ENCODE measurements at places on chromosomes 1 and 21. TPM values are rescaled to one million over a fixed set of nuclear protein-coding genes. Genes with fewer than 3 reads are reported as not detected.

The C8A gene
- 0.21 TPM for total RNA-seq

The TSPEAR gene
- total RNA-seq, result not detected

The LCE1A gene
- total RNA-seq, result not detected

DNA sequence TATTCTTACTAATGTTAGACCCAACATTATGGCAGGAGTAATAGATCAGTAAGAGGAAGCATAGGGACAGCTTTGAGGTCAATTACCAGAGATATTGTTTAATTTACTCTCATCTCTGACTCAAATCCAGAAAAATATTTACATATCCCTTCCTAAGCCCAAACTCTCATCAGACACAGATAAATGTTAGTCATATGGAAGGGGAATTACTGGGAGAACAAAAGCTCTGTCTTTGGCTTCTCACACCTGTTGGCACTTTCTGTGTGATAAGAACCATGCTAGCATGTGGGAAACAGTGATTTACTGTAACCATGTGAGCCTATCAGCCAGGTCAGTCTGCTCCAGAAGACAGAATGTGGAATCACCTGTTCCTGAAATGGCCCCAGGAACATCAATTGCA lies 72.4 kb downstream of the DUSP10 start:
- H3K27ac ChIP-seq, result no peak overlapping the region
- H3K36me3 ChIP-seq, result no peaks in the 10 kb centered on the region
- no peak for DNase-seq

- peaks cover 13% of the 10 kb centered on the region for H3K36me3 ChIP-seq
- H3K27ac ChIP-seq, result peak overlapping the region; percentile 84
- H3K27me3 ChIP-seq, result no peaks in the 10 kb centered on the region
- peak; percentile 80 for DNase-seq
Observed at GRCh38 chr1:43975249-43975961, 645 bp downstream of the ATP6V0B start.

- peaks cover 2% of the 10 kb centered on the region for H3K4me1 ChIP-seq
- H3K27ac ChIP-seq, result no peak overlapping the region
- H3K4me3 ChIP-seq, result no peak overlapping the region
- H3K27me3 ChIP-seq, result no peaks in the 10 kb centered on the region
- DNase-seq, result no peak
Observed at GRCh38 chr1:180360333-180361075, 130.4 kb downstream of the LHX4 start.

DNA sequence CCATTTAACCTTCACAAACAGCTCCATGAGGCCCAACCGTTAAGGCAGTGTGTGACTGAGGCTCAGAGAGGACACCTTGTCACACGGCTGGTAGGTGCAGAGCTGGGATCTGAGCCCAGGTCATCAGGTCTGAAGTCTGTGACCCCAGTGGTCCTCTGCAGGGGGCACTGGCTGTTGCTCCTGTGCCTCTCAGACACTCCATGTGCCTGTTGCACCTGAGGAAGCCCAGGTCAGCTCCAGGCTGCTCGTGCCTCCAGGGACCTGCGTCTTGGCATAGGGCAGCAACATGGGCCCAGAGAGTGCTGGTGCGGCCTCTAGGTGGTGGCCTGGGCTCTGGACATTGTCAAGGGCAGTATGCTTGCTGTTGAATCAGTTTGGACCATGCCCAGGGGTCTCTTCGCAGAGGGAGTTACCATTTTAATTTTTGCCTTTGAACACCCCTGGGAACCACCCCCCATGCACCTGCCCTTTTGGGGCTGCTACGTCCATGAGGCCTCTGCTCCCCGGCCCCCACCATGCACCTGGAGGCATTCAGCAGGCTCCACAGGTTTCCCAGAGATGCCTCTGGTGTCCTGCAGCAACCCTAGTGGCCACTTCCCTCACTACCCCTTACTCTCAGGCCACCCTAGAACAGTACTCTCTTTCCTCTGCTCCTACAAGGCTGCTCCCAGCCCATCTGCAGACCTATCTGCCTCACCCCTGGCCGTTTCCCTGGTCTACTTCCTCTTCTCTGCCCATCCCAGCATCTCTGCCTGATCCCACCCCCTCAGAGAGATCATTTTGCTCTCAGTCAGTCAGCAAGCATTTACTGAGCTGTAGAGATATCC lies 25.2 kb upstream of the EPS8L3 start:
- no peak overlapping the region for H3K27ac ChIP-seq
- H3K4me1 ChIP-seq, result peaks cover 10% of the 10 kb centered on the region
- no peaks in the 10 kb centered on the region for H3K27me3 ChIP-seq
- H3K4me3 ChIP-seq, result no peak overlapping the region
- H3K36me3 ChIP-seq, result no peaks in the 10 kb centered on the region

GRCh38 chr1:32250893-32251716 lies at the start of gene LCK:
TSS of gene LCK (plus strand) at chr1:32251265. CDS start at chr1:32274330, 23,065 bp downstream.
- no peak for DNase-seq
- H3K36me3 ChIP-seq, result no peaks in the 10 kb centered on the region
- H3K27me3 ChIP-seq, result no peaks in the 10 kb centered on the region
- H3K4me1 ChIP-seq, result peaks cover 5% of the 10 kb centered on the region
- peak within 1 kb of the TSS; percentile 21 for H3K27ac ChIP-seq

DNA sequence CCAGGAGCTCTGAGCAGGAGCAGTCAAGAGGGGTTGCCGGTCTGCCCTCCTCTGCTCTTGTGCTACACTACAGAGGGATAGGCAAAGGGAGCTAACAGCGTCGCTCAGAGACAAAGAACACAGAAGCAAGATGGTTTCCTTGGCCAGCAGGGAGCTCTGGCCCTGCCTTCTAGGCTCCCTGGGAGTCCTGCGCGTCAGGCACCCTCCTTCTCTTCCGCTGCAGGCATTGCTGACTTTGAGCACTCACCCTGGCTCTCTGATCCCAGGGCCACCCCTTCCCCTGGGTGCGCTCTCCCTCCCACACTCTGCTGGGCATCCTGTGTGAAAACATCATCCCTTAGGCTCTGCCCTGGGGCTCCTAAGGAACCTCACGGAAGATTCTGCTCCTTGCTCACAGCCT lies 489 bp downstream of the TNNI1 start:
- no peaks in the 10 kb centered on the region for H3K36me3 ChIP-seq
- H3K4me3 ChIP-seq, result no peak overlapping the region
- DNase-seq, result no peak
- no peaks in the 10 kb centered on the region for H3K27me3 ChIP-seq

DNA sequence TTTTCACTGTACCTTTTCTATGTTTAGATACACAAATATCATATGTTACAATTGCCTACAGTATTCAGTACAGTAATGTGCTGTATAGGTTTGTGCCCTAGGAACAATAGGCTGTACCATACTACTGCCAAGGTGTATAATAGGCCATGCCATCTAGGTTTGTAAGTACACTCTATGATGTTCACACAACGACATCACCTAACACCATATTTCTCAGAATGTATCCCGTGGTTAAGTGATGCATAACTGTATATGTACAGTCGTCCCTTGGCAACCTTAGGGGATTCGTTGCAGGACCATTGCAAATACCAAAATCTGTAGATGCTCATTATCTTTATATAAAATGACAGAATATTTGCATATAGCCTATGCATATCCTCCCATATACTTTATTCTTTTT lies 5.8 kb upstream of the SSR2 start:
- no peaks in the 10 kb centered on the region for H3K4me1 ChIP-seq
- no peaks in the 10 kb centered on the region for H3K27me3 ChIP-seq
- DNase-seq, result no peak
- H3K27ac ChIP-seq, result no peak overlapping the region

DNA sequence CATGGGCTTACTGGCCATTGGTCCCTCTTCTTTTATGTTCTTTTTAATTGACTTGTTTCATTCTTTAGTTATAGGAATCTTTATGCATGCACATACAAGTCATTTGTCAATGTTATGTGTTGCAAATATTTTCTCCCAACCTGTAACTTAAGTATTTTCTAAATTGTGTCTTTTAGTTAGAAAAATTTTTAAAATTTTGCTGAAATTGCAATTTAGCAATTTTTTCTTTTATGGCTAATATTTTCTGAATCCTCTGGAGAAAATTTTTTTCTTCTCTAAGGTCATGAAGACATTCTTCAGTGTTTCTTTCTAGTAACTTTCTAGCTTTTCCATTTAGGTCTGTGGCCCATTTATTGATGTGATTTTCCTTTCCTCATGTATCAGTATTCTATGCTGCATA lies 48.9 kb upstream of the TENT5C start:
- no peak for DNase-seq
- no peaks in the 10 kb centered on the region for H3K27me3 ChIP-seq
- H3K4me3 ChIP-seq, result no peak overlapping the region
- no peak overlapping the region for H3K27ac ChIP-seq

DNA sequence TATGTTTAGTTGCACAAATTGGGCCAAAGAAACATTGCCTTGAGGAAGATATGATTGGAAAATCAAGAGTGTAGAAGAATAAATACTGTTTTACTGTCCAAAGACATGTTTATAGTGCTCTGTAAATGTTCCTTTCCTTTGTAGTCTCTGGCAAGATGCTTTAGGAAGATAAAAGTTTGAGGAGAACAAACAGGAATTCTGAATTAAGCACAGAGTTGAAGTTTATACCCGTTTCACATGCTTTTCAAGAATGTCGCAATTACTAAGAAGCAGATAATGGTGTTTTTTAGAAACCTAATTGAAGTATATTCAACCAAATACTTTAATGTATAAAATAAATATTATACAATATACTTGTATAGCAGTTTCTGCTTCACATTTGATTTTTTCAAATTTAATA lies 43.0 kb downstream of the CD46 start:
- no peak for DNase-seq
- H3K4me3 ChIP-seq, result no peak overlapping the region

GRCh38 chr21:44505673-44506278 lies 34.2 kb downstream of the KRTAP10-1 start:
- no peak overlapping the region for H3K27ac ChIP-seq
- no peaks in the 10 kb centered on the region for H3K27me3 ChIP-seq
- no peaks in the 10 kb centered on the region for H3K4me1 ChIP-seq
- no peak overlapping the region for H3K4me3 ChIP-seq
- H3K36me3 ChIP-seq, result no peaks in the 10 kb centered on the region

DNA sequence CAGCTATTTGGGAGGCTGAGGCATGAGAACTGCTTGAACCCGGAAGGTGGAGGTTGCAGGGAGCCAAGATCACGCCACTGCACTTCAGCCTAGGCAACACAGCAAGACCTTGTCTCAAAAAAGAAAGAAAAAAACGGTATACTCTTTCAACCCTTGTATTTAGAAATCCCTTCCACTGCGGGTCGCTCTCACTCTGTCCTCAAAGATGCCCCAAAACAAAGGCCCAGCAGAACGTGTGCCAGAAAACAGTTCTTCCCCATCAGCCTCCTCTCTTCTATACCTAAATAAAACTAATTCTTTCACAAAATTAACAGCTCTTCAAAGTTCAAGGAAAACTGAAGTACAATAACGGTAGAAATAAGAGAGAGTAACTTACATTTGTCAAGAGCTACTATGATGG lies 13.2 kb downstream of the SETD4 start:
- H3K27ac ChIP-seq, result no peak overlapping the region
- H3K27me3 ChIP-seq, result no peaks in the 10 kb centered on the region
- H3K4me3 ChIP-seq, result no peak overlapping the region
- no peaks in the 10 kb centered on the region for H3K4me1 ChIP-seq
- peak; percentile 30 for DNase-seq

GRCh38 chr1:201850053-201850397 lies 21.1 kb downstream of the IPO9 start:
- no peak for DNase-seq
- no peaks in the 10 kb centered on the region for H3K27me3 ChIP-seq
- H3K4me1 ChIP-seq, result peaks cover 4% of the 10 kb centered on the region
- H3K27ac ChIP-seq, result peak overlapping the region; percentile 65
- H3K4me3 ChIP-seq, result no peak overlapping the region
- H3K36me3 ChIP-seq, result peaks cover 40% of the 10 kb centered on the region

DNA sequence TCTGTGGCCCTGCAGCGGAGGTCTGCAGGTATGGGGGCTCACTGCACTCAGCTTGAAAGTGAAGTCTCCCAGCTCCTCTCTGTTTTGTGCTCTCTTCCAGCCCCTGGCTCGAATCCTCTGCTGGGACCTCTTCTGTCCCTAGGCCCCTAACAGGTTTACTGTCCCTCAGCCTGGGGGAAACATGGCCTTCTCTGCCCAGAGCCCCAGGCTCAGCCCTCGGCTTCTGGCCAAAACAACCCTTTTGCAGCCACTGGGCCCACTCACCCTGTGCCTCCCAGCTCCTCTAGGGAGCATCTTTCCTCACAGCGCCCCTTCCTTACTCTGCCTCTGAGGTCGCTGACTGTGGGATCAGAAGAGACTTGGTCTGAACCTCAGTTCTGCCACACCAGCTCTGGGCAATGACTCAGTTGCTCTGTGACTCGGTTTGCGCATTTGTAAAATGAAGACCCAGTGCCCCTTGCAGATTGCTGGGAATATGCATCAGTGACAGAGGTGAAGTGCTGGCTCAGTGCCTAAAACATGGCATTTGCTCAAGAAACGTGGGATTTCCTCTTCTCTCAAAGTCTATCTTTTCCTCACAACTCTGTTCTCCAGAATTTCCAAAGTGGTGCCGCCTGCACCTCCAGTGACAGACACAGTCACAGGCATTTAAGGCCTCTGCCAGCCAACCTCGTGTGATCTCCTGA lies 26.5 kb upstream of the TENT5C start:
- H3K36me3 ChIP-seq, result no peaks in the 10 kb centered on the region
- no peaks in the 10 kb centered on the region for H3K27me3 ChIP-seq
- no peak for DNase-seq
- H3K4me3 ChIP-seq, result no peak overlapping the region

DNA sequence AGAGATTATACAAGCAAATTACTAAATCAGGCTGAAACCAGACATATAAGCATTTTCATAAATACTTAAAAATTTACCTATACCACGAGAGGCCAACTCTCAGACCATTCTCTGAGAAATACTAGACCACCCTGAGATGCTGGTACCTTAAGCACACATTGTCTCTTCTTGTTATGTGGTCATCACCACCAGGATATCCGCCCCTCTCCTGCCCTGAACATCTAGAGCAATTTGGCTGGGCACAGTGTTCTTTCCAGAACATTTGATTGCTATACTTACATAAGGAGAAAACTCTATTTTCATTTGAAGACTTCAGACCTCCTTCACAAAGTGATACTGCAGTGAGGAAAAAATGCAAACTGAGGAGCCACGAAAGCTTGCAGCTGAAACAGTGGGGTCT lies 36.2 kb upstream of the DUSP10 start:
- no peak for DNase-seq
- H3K36me3 ChIP-seq, result no peaks in the 10 kb centered on the region
- no peaks in the 10 kb centered on the region for H3K4me1 ChIP-seq
- H3K27ac ChIP-seq, result no peak overlapping the region

GRCh38 chr1:75996196-75996595 lies 64.0 kb upstream of the ASB17 start:
- H3K4me3 ChIP-seq, result no peak overlapping the region
- no peak for DNase-seq
- no peaks in the 10 kb centered on the region for H3K27me3 ChIP-seq
- no peaks in the 10 kb centered on the region for H3K4me1 ChIP-seq

DNA sequence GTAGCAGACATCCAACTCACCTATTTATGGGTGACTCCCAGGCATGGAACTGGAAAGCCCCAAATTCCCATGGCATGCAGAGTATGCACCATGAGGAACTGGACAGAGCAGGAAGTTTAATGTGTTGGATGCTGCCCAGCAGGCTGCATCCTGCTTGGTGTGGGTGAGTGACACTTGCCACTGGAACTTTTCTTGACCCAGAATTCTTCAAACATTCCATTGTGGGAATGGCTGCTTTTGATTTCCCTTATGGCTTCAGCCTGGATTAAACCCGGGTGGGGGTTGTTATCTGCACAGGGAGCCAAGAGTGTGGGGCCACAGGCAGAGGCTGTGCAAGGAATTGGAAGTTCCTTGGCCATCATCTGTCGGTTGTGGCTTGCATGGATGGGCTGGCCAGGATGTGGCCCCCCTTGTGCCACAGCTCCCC lies 26.9 kb upstream of the BACE2 start:
- no peaks in the 10 kb centered on the region for H3K4me1 ChIP-seq
- no peak for DNase-seq
- no peaks in the 10 kb centered on the region for H3K27me3 ChIP-seq
- H3K4me3 ChIP-seq, result no peak overlapping the region
- no peaks in the 10 kb centered on the region for H3K36me3 ChIP-seq

Data from ascending aorta (tissue), 2 donors.